ENCODE measurements at places on chromosomes 2 and 18.

DNA sequence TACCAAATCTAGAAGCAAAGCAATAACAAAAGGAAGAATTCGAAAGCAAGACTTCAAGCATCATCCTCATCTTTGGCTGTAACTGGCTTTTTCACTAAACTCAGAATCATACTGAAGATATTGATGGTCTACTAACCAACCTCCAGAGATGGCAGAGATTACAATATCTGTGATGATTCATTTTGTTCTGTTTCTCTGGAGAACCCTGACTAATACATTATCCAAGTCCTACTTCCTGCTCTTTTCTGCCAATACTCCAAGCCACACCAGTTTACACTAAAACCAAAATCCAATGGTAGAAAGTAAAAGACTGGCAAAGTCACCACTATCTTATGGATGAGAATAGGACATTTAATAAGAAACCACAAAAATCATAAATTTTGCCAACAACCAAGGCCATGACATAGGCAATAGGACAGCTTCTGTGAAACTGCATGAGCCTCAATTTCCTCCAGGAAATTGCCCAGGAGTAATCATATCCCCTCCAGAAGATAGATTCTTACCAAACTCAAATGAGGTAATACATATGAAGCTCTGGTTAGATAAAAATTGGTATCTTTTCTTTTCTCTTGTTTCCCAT lies 159.8 kb downstream of the METTL4 start:
- DNase-seq, result no peak

- peak; percentile 28 for DNase-seq
These were observed 88.8 kb upstream of the ASB18 start for GRCh38 chr2:236352761-236353593.

DNA sequence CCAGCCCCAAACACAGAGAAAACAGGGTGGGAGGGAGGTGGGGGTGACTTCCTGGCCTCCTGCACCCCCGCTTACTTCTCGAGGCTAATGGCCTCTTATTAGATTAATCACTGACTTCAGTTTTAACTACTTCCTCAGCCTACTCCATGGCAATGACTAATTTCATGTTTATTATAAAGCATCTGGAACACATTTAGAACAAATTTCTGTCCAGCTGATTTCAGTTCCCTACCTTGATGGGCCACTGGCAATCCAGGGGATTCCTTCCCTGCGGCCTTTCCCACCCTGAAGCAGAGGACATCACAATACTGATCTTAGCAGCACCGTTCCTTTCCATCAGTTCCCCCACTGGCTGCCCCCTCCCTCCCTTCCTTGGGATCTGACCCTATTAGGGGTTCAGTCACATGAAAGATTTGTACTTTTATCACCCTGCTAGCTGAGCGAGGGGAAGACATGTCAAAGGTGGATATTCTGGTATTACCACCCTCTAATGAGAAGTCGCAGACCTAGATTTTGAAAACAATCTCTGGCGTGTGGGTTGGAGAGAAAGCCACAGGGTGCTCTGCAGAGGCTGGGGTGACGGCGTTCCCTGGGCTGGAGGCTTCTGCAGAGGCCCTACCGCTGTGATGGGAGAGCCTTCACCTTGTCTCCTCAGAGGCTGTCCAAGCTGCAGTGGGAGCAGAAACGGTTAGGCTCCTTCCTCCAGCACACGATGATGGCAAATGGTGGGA lies 67.6 kb downstream of the KIAA2012 start:
- no peak for DNase-seq

DNA sequence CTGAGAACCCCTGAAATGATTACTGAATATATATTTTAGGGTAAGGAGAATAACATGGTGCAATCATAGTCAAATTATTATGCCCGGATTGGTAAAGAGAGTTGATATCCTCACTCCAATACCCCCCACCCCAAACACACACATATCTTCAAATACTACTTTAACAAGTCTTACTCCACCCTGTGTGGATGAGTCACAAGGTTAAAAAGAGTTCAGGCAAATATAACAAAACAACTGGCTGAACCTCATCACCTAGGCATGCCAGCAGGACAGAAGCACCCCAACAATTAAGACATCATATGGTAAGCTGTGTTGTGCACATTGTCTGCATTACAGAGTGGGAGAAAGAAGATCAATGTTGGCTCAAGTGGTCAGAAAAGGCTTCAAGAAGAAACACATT lies 857.4 kb downstream of the TDRD15 start:
- no peak for DNase-seq

DNA sequence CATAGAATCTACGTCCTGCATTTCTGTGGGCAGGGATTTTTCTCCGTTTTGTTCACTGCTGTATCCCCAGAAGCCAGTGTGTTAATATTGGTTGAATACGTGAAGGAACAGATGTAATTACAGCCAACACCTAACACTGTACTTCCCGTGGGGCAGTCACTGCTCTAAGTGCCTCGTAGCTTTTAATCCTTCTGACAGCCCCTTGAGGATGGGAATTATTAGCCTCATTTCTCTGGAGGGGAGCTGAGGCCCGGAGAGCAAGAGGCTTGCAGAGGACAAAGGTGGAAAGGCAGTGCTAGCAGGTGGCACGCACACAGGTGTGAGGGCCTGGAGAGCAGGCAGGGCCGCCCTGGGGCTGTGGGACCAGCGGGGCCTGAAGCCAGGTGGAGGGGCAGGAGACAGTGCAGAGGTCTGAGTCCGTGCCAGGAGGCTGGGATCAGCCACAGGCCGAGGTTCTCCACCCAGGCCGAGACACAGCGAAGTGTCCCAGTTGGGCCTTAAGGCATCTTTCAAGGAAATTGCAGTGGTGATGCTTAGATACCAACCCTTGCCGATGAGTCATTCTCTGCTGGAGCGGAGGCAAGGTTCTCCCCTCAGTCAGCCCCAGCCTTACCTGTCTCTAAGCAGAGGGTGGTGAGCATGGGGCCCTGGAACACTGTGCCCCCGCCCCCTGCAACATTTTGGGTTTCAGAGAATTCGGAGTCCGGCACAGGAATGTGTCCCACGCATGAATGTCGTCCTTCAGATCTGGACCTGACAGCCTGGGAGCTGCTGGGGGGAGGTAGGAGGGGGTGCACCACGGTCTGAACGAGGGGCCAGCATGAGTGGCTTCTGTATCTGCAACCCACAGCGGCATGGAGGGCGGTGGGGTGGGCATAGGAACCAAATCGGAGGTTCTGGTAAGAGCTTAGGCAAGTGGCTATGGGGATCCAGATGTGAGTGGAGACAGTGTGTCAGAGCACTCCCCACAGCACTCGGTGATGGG lies 122.6 kb downstream of the GBX2 start:
- peak; percentile 18 for DNase-seq

GRCh38 chr18:62658028-62658427 lies 57.3 kb upstream of the PHLPP1 start:
- DNase-seq, result no peak

DNA sequence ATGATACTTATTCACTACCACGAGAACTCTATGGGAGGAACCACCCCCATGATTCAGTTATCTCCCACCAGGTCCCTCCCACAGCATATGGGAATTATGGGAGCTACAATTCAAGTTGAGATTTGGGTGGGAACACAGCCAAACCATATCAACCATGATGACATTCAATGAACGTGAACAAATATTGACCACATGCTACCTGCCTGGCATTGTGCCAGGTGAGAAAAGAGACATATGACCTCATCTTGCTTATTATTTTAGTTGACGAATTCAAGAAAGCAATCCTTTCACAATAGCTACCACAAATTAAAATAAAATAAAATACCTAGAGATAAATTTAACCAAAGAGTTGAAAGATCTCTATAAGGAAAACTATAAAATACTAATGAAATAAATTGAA lies 286.5 kb upstream of the CRIM1 start:
- DNase-seq, result no peak

DNA sequence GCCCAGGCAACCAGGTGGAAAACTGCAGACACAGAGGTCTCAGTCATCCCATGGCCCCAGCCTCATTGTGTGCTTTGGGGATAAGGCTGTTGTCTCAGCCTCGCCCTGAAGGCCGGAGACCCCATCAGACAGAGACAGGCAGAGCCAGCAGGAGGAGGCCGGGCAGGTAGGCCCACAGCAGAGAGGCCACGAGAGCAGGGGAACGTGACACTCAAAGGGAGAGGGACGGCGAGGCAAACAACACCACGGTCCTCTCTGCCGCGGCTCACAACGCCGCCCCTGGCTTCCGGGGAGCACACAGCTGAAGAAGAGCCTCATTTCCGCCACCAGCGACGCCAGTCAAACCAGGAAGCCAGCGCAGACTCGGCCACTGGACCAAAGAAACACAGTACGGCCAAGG lies 103.3 kb downstream of the ZNF516 start:
- no peak for DNase-seq

DNA sequence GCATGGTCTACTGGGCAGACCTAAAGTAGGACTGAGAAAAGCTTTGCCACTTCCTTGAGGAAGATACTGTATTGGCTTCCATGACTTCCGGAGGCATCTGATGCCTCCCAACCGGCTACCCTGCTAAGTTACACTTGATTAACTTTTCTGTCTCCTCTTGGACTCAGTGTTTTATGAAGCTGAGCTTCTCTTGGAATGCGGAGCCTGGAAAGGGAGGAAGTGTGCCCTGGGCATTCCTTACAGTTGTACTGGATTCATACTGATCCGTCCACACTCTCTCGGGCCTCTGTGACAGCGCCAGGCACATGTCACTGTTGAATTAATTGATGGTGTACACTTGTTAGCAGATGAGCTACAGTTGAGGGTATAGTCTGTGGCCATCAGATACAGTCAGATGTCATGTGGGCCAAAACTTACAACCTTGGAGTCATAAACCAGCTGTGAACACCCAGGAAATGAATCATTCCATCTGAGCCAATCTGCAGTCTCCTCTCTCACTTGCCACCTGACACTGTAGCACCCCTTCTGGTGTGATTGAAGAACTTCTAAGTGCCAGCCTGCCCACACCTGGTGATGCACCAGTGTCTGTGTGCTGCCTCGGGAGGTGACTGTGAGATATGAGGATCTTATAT lies 122.5 kb downstream of the FHOD3 start:
- no peak for DNase-seq

DNA sequence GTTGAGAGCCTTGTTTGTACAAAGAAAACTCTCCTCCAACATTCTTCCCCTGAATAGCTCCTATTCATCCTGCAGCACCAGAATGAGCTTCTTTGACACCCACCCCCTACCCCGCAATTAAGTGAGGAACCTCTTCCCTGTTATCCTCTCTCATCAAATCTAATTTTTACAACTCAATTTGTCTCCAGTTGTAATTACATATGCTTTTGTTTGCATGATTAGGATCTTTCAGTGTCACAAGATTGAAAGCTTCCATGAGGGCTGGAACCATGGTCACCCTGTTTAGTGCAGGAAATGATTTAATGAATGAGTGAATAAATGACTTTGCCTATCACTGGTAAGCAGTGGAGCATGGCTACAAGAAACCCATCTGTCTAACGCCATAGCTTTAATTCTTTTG lies 334.6 kb upstream of the KLHL29 start:
- DNase-seq, result no peak

GRCh38 chr2:68936427-68936826 lies 16.3 kb downstream of the GKN2 start:
- DNase-seq, result no peak

DNA sequence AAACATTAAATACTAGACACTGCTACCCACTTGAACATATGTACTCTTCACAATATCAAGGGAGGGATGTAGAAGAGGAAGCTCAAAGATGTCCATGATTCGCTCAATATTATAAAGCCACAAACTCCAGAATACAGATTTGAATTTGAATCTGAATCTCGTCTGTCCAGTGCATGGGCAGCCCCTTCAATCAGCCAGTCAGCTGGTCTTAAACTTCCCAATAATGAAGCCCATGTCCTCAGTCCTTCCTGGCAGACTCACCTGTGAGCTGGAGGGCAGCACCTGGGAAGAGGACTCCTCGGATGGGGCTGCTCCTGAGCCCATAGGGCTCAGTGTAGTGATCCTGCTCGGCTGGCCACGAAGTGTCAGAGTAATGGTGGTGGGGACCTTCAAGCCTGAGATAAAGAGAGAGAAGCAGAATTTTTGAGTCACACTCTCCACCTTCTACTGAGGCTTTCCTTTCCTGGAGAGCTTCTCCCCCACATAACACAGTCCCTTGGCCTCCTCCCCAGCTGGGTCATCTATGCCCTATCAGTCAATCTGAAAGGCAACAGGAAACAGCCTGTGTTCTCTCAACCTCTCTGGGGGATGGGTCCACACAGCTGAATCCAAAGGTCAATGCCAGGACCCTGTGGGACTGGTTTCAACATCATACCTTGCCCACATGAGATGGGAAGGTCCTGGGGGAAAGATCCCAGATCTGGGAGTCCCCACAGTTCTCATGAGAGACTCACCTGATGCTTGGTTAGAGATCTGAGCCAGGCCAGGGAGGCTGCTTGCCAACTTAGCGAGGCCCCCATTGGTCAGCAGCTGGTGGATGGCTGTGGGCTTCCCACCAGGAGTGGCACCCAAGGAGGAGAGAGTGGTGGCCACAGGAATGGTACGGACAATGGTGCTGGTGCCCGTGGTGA lies 36.5 kb downstream of the KANSL3 start:
- no peak for DNase-seq

DNA sequence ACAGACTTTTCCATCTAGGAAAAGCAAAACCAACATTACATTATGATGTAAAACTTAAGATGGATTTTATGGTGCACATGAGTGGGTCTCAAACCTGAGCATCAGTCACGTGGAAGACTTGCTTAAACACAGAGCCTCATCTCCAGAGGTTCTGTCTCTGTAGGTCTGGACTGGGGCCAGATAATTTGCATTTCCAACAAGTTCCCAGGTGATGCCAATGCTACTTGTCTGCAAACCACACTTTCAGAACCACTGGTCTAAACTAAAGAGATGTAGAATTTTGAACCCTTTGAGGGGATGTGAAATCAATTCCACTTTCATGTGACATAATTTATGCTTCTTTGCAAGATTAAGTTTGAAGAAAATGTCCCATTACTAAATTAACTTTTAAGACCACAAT lies 522.8 kb downstream of the MBD2 start:
- no peak for DNase-seq

- no peak for DNase-seq
These were observed 62.7 kb downstream of the SP110 start for GRCh38 chr2:230156782-230157699.

DNA sequence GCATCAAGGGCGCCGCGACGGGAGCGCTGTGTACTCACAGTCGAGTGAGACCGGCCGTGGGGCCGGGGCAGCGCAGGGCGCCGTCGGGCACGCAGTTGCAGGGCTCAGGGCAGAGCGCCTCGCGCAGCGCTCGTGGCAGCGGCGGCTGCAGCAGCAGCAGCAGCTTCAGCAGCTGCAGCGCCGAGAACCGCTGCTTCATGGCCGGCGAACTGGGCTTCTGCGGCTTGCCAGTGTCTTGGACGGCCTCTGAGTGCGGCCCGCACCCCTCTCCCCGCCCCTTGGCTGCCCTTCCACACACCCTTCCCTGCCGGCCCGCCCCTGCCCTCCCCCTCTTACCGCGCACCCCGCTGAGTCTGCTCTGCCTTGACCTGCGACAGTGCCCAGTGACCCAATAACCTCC lies at the start of gene LHCGR:
Gene LHCGR, minus strand, starts transcription at position 252 of the 400 bp plus-strand sequence. Its CDS starts 53 bp downstream, at position 199.
- no peak for DNase-seq
